Fibroblast of the aortic adventitia (primary cell): ENCODE measurements at places on chromosomes 6 and 20. TPM values are rescaled to one million over a fixed set of nuclear protein-coding genes. Genes with fewer than 3 reads are reported as not detected.

DNA sequence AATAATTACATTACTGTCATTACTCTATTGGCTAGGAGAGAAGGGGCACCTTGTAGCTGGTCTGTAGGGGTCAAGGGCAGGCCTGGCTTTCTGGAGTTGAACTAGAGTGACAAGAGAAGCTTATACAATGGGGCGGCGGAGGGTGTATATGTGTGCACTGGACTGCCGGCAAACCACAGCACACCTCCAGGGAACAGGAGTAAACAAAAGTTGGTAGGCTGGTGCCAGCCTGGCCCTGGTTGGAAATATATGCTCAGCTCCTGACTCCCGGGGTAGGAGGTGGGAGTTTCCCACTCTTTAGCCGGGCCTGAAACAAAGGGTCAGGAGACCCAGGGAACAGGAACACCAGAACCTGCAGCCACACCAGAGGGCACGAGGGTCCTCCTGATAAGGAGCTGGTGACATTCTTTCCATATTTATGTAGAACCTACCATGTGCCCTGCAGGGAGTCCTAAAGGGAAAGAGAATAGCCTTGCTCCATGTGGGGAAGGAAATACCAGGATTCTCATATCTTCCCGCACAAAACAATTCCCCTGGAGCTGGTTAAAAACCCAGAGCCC, 5.1 kb downstream of the C6orf132 start:
- DNase-seq, result no peak

DNA sequence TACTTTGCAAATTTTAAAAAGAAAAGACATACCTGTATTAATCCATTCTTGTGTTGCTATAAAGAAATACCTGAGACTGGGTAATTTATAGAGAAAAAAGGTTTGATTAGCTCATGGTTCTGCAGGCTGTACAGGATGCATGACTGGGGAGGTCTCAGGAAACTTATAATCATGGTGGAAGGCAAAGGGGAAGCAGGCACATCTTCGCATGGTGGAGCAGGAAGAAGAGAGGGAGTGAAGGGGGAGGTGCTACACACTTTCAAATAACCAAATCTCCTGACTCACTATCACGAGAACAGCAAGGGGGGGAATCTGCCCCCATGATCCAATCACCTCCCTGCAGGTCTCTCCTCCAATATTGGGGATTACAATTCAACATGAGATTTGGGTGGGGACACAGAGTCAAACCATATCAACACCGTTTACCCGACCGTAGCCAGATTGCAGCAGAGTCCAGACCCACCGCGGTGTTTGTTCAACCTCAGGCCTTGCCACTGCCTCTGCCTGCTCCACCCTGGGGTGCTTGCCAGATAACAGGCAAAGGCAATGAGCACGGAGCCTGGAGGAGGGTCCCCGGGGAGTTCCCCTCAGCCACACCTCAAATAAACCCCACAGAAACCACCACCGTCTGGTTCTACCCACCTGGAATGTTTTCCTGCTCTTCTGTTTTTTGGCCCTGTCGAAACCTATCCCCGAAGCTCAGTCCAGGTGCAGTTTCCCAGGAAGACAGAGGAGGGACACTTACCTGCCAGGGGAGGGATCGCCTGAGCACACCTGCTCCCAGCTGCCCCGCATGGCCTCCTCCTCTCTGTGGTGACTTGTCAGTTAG, 142.2 kb upstream of the AFDN start:
- DNase-seq, result no peak

The COL12A1 gene
- 139 and 342 TPM in 2 replicates for total RNA-seq

DNA sequence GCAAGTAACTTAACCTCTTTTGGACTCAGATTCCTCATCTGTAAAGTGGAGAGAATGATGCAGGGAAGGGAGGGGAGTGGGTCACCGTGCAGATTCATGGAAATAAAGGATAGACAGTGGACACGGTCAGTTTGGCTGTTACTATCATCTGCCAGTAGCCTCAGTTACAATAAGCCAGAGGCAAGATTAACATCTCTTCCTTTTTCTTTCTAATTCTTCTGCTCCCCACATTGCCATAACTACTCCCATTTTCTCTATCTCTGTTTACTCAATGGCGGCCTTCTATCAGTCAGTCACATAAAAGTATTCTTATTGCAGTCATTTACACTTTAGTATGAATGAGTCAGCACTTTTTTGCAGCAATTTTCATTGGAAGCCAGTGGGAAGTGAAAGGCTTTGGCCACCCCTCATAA, 49.2 kb downstream of the PPP1R16B start:
- no peak for DNase-seq

The UNC93A gene
- not detected in 2 replicates for total RNA-seq

The CARMIL1 gene
- 23.9 and 38.7 TPM in 2 replicates for total RNA-seq

DNA sequence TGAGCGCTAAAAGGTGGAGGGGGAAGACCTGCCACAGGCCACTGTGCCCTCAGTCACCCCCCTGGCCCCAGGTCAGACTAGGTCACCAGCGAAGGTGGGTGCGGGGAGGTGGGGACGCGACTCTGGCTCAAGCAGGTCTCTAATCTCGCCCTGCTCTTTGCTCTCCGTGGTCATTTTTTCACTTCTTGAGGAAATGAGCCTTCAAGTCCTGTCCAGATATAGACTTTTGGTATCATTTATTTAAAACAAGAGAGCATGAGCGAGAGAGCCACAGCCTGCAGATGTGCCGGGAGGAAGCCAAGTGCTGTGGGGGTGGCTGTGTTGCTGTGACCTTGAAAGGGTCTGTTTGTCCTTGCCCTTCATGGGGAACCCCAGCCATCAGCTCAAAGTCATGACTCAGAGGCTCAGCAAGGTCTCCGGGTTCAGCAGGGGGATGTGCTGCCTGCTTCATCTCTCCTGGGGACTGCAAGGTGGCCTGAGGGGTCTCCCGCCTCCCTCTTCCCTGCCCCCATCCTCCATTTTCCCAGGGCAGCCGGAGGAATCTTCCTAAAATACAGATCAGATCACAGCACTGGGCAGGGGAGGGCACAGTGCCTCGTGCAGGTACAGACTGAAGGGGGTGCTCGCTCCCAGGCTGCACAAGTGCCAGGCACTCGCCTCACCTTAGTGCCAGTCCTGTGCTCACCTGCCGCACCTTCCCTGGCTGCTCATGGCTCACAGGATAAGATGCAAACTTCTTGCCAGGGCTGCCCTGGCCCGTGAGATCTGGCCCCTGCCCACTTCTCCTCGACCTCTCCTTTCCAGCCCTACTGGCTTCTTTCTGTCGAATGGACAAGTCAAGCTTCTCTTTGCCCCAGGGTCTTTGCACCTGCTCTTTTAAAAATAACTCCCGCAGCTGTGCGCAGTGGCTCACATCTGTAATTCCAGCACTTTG, 26.5 kb downstream of the SULF2 start:
- DNase-seq, result no peak

DNA sequence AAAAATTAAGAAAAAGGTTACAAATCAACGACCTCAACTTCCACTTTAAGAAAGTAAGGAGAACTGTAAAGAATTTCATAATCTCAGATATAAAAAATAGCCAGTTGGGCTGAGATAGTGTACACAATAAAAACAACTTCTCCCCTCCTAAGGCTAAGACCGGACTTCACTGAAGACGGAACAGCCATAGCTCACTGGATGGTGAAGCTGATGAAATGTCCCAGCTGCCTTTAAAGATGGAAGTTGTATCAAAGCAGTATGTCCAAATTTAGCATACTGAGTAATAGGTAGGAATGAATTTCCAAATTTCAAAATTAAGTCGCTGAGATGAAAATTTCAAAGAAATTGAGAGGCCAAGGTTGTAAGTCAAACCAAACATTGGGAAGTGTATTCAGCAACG, 153.3 kb downstream of the RNGTT start:
- DNase-seq, result no peak

DNA sequence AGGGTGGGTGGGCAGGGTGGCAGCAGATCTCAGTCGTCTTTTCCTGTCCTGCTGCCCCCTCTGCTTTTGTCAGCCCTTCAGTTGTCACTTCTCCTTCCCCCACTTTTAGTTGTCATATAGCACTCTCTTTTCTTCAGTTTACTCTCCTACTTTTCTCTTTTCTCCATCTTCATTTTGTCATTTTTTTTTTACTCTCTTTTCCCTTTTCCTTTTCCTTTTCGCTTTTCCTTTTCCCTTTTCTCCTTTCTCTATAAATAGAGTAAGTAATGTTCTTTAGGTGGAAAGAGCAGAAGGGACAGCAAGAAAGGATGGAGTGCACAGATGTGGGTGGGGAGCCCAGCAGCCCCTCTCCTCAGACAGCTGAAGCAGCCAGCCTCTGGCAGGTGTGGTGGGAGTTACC, 108.6 kb downstream of the LRRC1 start:
- DNase-seq, result no peak

The CEP250 gene
- 22.0 and 66.7 TPM in 2 replicates for total RNA-seq

GRCh38 chr6:36730424-36731380, 33.1 kb downstream of the RAB44 start:
- DNase-seq, result no peak

The RPS6KA2 gene
- total RNA-seq, result 32.5 and 89.7 TPM in 2 replicates

GRCh38 chr6:16292942-16293341, 54.6 kb downstream of the GMPR start:
- no peak for DNase-seq

DNA sequence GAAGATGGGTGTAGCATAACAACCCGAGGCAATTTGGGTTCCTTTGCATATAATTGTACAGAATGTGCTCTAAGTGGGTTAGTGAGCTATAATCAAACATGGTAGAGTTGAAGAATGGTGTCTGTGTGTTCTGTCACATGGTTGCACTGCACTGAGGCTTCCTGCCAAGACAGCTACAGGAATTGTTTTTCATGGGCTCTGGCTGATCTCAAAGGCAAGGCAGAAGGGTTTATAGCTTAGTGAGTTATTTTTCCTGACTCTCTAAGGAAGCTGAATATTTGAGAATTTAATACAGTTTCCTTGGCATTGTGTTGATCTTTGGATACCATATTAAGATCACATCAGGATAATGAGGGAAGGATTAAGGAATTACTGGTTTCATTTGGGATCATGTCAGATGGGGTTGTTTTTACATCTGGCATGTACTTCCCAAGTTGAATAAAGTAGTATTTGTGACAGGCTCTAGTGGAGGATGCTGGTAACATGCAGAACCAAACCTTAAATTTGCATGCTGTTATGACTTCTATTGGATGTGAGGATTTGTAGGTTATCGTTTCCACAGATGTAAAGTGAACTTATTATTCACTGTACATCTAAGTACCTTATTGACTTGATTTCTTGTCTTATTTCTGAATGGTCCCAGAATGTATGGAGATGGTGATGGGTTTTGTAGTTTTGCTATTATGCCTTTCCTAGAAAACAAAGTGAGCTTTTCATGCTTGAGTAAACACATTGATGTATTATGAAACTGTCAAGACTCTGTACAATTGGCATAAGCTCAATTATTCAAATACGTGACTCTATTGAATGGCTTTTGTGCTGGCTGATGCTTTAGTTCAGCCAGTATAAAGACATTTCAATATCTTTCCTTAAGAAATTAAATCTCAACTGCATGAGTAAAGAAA, 43.3 kb downstream of the LRRC1 start:
- DNase-seq, result peak; percentile 7

DNA sequence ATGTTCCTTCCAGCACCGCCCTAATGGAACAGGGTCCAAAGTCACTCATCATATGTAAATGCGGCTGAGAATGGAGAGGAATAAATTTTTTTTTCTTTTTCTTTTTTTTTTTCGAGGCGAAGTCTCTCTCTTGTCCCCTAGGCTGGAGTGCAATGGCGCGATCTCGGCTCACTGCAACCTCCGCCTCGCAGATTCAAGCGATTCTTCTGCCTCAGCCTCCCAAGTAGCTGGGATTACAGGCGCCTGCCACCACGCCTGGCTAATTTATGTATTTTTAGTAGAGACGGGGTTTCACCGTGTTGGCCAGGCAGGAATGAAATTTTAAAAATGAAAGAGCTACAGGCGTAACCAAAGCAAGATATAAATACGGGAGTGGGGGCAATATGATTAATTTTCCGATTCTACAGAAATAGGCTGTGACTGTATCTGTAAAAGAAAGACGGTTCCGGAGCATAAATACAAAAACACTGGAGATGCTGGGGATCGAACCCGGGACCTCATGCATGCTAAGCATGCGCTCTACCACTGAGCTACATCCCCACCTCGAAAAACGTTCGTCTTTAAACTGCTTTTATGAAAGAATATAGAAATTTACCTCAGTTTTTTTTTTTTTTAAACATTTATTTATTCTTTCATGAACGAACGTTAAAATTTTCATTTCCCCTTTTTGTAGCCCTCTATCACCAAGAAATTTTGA, 132.2 kb downstream of the GPX5 start:
- DNase-seq, result peak; percentile 81

The TBP gene
- total RNA-seq, result 4.0 and 16.8 TPM in 2 replicates

The IRAK1BP1 gene
- 6.5 and 7.9 TPM in 2 replicates for total RNA-seq

DNA sequence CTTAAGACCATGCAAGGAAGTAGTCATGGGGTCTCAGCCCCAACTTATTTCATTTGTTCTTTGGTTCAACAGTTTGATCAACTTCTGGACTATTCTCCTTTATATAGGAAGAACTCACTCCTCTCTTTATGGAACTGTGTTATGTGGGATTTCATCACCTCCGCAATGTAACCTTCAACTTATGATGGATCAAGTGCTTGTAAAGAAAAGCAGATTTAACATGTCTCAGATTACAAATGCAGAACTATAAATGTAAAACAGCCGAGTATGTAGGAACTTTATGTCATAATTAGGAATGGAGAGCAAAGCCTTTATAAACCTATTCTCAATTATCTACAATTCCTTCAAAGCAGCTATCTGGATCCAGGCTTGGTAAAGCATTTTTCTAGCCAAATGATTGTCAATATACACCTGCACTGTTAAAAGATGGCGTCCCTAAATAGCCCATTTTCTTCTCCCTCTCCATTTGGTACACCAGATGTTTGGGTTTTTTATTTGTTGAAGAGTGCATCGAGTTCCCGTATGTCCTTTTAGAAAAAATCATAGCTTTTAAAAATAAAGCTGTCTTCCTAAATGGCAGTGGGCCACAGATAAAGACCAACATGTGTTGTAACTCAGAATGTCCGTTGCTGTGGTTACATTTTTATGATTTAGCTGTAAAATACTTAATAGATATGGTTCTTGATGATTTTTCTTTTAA, 985.1 kb upstream of the SLC35B3 start:
- no peak for DNase-seq

The EPHA7 gene
- total RNA-seq, result 0.65 and 1.5 TPM in 2 replicates

GRCh38 chr6:11851387-11851786, 72.8 kb upstream of the ADTRP start:
- peak; percentile 63 for DNase-seq

DNA sequence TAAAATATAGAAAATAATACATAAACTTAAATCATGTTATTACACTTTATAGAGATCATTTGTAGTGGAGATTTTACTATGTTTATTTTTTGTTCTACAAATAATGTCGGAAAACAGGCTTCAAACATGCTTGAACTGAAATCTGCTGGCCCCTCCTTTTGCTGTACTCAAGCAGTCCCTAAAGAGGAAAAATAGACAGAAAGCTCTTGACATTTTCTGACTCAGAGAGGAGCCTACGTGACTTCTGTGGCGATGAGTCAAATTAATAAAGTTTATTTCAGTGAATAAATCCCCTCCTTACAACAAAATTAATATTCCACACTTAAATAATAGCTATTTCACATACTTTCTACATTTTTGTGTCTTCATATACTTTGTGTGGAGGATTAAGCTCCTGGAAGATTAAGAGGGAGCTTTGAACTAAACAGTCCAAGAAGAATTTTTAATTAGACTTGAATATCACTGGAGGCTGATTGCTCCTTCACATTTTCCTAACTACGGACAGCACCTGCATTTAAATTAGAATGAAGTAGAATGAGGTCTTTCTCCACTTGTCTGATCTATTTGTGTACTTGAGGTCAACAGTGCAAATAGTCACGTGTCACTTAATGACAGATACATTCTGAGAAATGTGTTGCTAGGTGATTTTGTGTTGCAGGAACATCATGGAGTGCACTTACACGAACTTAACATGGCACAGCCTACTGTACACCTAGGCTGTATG, 1.7 kb upstream of the TREM1 start:
- DNase-seq, result no peak

The PRDM13 gene
- total RNA-seq, result not detected in 2 replicates

- no peak for DNase-seq
These were observed 43.8 kb downstream of the REV3L start for GRCh38 chr6:111439171-111439570.

The MUC22 gene
- not detected in 2 replicates for total RNA-seq
